ENCODE measurements at places on chromosomes 12 and 14. TPM values are rescaled to one million over a fixed set of nuclear protein-coding genes. Genes with fewer than 3 reads are reported as not detected.
A peak's percentile ranks its signal among the peaks of the same experiment; 100 is the strongest.

DNA sequence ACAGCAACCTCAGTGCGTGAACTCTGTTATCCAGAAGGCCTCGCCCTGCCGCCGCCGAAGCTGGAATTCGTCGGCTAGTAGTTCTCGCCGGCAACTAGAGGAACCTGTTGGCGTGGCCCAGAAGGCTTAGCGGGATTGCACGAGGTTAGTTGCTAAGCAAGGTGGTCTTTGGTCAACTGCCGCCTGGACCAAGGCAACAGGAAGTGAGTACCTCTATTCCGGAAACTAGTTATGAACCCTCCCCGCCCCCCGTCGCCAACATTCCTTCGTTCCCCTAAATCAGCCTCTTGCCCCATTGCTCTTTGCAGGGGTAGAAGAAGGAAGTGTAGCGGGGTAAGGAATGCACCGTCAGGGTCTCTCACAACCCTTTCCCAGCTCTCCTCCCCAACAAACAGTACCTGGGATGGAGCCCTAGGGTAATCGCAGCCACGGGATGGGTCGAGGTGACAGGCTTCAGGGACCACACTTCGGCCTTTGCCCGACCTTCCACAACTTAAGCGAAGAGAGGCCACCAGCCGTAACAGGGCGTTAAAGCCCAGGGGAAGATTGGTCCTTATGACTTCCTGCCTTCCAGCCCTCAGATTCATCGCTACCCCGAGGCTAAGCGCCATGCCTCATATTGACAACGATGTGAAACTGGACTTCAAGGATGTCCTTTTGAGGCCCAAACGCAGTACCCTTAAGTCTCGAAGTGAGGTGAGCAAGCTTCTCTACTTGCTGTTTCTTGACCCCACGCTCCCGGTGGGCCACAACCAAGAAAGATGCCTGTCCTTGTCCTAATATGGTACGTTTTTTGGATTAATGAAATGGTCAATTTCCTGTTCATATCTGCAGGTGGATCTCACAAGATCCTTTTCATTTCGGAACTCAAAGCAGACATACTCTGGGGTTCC is at the start of gene GMPR2:
Gene GMPR2, plus strand, starts transcription at position 285 of the 893 bp plus-strand sequence. Its CDS starts 325 bp downstream, at position 610.
- no peak for DNase-seq

DNA sequence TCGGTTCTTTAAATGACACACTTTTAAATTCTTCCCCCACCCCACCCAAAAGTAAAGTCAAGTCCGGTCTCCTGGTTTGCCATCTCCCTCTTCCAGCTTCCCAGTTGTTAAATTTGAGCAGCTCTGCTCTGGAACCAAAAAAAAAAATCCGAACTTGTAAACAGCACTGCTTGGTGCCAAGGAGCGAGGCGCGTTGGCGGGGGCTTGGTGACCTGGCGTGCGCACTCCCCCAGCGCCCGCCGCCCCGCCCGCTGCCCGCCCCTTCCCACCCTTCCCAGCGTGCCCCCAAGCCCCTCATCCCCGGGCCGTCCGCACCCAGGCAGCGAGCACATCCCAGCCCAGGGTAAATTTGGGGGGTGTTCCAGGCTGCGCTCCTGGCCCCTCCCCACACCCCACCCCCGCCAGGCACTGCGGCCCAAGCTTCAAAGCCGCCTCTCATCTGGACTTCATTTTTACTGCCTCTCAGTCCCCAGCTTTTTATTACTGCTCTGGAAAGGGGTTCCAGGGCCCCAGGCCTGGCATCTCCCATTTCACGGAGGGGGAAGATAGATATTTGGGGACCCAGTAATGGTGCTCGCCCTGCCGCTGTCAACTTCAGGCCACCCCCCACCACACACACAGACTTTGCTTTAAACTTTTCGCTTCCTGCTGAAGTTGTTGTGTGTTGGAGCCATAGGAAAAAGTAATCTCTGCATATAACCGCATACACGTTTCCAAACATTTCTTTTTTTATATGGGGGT is 11.7 kb upstream of the ITGB7 start:
- no peak for DNase-seq

GRCh38 chr14:91847693-91848092 is 19.6 kb downstream of the TC2N start:
- no peak for DNase-seq

ACVRL1 gene
- 0.05 TPM for total RNA-seq

DNA sequence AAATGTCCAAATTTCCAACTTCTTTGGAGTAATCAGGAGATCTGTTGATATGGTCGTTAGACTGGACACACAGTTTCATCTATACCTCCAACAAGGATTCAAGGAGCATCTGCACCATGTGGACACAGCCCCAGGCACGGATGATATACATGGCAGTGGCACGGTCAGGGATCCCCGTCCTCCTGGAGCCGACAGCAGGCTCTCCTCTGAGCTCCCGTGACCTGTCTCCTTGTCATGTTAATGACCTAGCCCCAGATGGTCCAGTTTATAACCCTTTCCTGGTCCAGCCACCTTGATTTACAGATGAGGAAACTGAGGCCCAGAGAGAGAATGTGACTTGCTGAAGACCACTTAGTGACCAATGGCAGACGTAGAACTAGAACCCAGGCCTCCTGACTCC is 16.5 kb upstream of the SERPINA4 start:
- DNase-seq: no peak

- no peak for DNase-seq
These were observed 74.9 kb downstream of the EPS8 start for GRCh38 chr12:15714256-15714655.

DNA sequence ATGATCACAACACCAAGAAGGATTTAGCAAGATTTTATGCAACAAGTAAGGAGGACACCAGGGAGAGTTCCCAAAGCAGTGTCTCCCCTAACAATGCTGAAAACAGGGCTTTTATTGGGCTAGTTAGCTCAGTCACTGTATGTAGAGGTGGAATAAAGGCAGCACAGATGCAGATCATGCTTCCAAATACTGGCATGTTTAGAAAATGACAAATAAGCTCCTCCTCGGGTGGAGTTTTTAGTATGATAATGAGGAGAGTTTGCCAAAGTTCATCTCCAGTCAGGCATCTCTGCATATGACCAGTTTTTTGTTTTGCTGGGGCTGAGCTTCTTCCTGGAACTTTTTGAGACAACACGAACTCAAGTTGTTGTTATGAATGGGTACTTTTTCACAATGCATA is 4.4 kb upstream of the AVPR1A start:
- no peak for DNase-seq

GRCh38 chr12:72521326-72521725 is 249.2 kb downstream of the TRHDE start:
- no peak for DNase-seq

- no peak for DNase-seq
These were observed 73.5 kb upstream of the VASH1 start for GRCh38 chr14:76687611-76688382.

GRCh38 chr14:50003213-50004021 is 110.5 kb downstream of the ARF6 start:
- peak; percentile 61 for DNase-seq

DNA sequence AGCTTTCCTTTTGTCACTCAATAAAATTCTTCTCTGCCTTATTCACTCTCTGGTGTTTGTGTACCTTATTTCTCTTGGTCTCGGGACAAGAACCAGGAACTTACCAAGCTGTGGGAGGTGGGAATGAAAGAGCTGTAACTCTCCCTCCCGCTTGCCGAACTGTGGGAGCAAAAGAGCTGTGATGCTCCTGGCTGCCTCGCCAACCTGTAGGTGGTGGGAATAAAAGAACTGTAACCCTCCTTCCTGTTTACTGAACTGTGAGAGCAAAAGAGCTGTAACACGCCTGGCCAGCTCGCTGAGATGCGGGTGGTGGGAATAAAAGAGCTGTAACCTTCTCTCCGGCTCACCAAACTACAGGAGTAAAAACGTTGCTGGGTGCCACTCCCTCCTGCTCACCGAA is 314.1 kb upstream of the LRIG3 start:
- DNase-seq: no peak

OLR1 gene
- total RNA-seq: not detected

MARK3 gene
- 60.6 TPM for total RNA-seq

PNN gene
- 15.4 TPM for total RNA-seq

DNA sequence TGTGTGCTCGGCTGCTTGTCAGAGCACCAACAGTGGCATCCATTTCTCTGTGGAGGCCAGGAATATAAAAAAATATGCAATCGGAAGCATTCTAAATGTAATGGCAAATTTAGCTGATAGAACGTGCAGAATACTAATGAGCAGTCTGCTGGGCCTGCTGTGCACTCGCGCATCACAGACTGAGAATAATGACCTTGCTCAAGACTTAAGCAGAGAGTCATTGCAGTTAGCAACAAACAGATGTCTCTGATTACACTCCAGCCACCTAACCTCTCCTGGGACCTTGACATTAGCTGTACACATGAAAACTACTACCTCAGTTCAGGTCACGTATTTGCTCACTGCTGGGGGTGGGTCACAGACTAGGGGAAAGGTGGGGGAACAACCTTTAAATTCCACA is 269.2 kb upstream of the DAAM1 start:
- DNase-seq: no peak

DNA sequence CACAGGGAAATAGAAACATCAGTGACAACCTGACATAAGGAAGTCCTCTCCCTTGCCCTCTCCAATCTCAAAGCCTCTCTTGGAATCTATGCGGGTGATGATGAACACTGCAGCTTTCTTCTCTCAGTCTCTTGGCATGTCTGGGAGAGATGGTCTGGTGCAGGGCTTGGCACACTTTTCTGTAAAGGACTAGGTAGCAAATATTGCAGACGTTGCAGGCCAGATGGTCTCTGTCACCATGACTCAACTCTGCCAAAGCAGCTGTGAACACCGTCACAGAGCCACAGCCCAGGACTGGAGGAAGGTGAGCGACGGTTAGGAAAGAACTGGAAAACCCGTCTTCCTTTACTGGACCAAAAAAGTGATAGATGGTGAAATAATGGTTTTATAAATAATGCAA is 591.0 kb upstream of the TMEM132C start:
- DNase-seq: no peak

GRCh38 chr12:120755269-120755668 is 29.6 kb downstream of the ACADS start:
- DNase-seq: no peak

GRCh38 chr12:102317155-102317554 is 119.5 kb upstream of the PMCH start:
- no peak for DNase-seq

- no peak for DNase-seq
These were observed 1118.9 kb downstream of the VRK1 start for GRCh38 chr14:97916100-97916499.

NOS1 gene
- total RNA-seq: not detected

DNA sequence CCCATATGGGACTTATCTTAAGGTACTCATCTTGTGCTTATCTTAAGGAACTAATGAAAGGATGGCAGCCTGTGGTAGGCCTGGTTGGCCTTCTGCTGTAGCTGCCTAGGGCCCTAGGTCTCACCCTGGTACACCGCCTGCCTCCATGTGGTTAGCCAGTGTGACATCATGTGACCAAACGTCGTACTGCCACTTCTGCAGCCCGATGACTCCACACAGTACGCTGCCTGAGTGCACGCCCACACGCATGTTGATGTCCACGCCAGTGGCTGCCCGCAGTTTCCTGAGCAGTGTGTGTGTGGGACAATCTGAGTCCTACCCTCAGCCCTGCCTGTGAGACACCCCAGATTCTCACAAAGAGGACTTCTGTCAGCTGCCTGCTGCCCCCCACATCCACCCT is 5.1 kb downstream of the ADCY4 start:
- DNase-seq: no peak

DNA sequence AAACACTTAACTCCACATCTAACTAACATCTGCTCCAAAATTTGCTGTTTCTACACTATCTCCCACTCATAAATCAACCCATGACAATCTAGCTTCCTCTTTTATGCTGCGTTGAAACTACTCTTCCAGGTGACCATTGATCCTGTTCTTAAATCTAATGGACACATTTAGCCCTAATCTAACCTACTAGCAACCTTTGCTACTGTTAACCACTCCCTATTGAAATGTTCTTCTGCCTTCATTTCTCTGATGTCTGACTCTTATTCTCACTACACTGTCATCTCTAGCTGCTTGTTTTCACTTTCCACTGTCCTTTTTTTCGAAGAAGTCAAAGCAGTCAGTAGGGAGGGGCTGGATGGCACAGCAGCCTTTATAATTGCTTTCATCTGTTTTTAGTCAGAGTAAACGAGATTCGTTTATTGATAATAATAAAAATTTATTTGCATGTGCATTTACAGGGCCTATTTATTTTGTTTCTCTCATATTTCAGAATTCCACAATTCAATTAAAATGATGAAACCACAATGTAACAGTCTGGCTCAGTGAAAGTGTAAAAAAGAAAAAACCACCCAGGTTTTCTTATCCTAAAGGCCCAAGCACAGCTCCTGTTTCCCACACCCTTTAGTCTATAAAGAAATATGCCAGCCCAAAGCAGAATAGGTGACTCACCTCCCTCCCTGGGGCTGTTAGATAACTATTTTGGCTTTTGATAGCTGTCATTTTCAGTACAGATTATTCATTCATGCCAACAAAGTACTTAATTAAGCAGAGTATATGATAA is 44.9 kb downstream of the ATP2B1 start:
- no peak for DNase-seq

All from SK-MEL-5 (cell line).